ENCODE measurements at places on chromosomes 7 and 10.

GRCh38 chr10:76766682-76767081, 870.9 kb downstream of the KCNMA1 start:
- no peak for DNase-seq

GRCh38 chr10:127694580-127695193, 42.3 kb upstream of the FOXI2 start:
- no peak for DNase-seq

GRCh38 chr7:101749891-101750290, 67.5 kb upstream of the CUX1 start:
- no peak for DNase-seq

DNA sequence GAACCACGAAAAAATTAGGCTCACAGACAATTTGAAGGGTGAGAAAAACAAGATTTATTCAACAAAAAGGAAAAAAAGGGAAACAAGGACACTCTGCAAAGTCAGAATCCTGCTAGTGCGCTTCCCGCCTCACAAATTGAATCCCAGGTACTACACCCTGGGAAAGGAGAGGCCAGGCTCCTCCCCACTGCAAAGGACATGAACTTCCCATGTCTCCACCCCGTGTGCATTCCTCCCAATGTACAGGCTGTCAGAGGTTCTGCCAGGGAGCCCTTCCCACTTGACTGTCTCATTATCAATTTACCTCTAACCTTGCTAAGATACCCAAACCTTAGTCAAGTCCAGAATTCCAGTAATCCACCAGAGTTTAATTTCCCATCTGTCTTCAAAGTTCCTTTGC, 70.4 kb upstream of the CDK1 start:
- DNase-seq: no peak

DNA sequence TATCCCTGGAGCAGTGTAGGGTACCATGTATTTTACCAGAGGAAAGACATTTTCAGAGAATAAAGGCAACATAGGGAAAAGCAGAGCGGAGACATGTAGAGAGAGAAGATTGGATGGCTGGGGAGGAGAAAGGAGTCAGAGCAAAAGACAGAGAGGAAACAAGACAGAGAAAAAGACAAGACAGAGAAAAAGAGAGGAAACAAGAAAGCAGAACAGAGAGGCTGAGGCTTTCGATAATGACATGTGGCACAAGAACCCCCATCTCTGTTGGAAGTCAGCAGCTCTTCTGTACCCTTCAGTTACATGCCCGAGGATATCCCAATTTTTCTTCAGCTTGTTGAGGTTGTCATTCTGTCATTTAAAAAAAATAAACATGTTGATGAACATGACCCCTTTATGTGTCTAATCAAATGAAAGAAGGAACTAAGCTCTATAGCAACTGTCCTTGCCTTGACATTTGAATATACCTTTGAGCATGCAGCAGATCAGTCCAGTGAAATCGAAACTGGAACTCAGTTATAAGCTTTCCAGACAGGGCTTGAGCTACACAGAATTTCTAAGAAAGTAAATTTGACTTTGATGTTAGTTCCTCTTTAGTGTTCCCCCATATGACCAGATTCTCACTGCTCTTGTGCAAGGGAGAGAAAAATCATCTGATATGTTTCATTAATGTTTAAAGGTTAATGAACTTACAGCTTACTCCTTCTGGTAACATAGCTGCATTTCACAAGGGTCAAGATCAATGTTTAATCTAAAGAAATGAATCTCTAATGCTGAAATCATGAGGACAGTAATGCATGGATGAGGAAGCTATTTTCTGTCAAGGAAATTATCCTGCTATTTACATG, 75.1 kb upstream of the SP4 start:
- peak; percentile 87 for DNase-seq

DNA sequence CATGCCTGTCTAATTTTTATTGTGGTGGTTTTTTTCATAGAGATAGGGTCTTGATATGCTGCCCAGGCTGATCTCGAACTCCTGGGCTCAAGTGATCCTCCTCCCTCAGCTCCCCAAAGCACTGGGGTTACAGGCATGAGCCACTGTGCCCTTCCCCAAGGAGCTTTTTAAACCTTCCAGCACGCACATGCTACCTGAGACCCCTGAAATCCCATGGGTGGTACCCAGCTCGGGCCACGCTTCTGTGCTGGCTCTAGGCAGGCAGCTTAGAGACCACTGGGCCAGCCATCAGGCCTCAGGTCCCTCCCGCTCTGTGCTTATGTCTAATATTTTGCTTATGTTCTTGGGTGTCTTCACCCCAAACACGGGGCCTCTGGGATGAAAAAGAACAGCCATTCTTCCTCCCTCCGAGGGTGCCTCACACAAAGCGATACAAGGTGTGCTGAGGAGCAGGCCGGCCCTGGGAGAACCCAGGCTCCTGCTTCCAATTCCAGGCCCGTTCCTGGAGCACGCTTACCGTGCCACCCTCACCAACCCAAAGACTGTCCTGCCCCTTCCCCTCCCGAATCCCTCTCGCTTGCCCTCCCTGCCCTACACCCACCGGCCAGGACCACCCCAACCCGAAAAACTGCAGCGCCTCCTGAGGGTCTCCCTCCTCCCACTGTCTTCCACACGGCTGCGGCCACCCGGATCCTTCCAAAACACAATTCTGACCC, 10.9 kb downstream of the SPOCK2 start:
- no peak for DNase-seq

- no peak for DNase-seq
These were observed 61.9 kb downstream of the RGS10 start for GRCh38 chr10:119480667-119481066.

DNA sequence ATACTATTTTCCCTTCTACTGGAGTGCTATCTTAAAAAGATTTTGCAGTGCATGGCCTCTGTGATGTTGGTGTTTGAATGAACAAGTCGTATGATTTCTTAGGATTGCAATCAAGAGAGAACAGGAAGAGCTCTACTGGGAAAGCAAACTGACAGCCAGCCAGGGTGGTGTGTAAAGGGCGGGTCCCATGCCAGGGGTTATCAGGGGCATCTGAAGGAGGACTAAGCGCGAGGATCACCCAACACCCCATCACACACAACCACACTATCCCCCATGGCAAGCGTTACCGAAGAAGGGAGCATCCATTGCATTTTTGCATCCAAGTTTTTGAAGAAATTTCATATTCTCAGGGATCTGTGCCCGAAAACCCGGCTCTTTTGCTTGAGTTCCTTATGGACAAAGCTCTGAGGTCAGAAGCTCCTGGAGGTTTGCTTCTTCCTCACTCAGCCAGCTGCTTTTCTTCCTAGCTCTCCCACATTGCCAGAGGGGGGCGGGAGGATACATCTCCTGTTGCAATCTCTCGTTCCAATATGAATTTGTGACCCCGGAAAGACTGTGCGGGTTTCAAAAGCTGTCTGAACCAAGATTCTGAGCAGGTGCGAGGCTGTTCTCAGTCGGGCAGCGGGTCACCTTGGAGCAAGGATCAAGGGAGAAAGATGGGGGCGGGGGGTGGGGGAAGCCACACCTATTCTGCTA, 5.2 kb downstream of the NEUROD6 start:
- DNase-seq: no peak

DNA sequence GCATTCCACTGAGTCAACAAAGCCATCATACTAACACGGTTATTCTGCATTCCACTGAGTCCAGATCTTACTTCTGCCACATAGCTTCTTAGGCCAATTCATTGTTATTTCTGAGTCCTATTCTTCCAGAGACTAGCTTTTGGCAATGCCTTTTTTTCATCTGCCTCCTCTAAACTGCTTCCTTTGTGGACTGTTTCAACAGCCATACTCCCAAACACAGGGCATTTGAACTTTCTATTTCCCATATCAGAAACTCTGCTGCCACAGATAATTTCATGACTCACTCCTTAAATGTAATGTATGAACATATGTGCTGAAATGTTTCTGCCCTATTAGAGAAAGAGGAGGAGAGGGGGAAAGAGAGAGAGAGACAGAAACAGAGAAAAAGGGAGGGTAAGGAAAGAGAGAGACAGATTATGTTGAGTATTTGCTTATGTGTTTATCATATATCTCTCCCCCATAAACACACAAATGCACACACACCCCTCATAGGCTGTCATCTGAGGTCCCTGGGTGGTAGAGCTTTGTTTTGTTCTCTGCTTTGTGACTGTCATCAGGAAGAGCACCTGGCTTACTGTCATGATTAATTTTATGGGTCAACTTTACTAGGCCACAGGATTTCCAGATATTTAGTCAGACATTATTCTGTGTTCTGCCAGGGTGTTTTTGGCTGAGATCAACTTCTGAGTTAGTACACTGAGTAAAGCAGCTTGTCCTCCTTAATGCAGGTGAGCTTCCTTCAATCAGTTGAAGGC, 308.0 kb upstream of the KCND2 start:
- DNase-seq: no peak

GRCh38 chr7:154553711-154554265, 449.1 kb downstream of the PAXIP1 start:
- DNase-seq: no peak

GRCh38 chr7:131109011-131109758, 218.5 kb upstream of the MKLN1 start:
- no peak for DNase-seq

- DNase-seq: no peak
These were observed 34.8 kb downstream of the CHST12 start for GRCh38 chr7:2438186-2438585.
